Esophagus squamous epithelium (tissue), 5 donors: ENCODE measurements at places on chromosomes 5 and 9.

- peaks cover 30% of the 10 kb centered on the region for H3K4me1 ChIP-seq
- no peak overlapping the region for H3K27ac ChIP-seq
- no peak overlapping the region for H3K4me3 ChIP-seq
- H3K27me3 ChIP-seq, result peaks cover 10% of the 10 kb centered on the region
These were observed 211.9 kb downstream of the MEF2C start for GRCh38 chr5:88671106-88671504.

GRCh38 chr5:149694007-149694406 lies 36.1 kb upstream of the PPARGC1B start:
- H3K27ac ChIP-seq, result no peak overlapping the region
- H3K4me1 ChIP-seq, result no peaks in the 10 kb centered on the region
- H3K27me3 ChIP-seq, result no peaks in the 10 kb centered on the region
- no peaks in the 10 kb centered on the region for H3K36me3 ChIP-seq
- H3K4me3 ChIP-seq, result no peak overlapping the region

DNA sequence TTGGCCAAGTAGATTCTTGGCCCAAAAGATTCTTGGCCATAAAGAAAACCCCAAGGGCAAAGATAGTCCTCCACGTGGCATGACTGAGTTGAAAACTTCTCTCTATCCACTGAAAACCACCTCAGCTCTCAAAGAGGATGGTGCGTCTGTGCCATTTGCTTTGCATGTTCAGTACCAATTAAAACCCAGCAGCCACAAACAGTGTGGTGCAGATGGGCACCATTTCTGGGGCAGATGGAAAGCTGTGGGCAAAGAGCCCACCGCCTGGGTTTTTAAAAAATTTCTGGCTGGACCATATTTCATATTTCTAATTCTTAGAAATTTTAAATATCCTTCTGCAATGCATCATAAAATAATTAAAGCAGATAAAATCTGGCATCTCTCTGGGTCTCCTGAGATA lies 84.5 kb upstream of the PUM3 start:
- no peak overlapping the region for H3K4me3 ChIP-seq
- H3K36me3 ChIP-seq, result no peaks in the 10 kb centered on the region
- peaks cover 5% of the 10 kb centered on the region for H3K27me3 ChIP-seq
- no peak for DNase-seq

- H3K4me1 ChIP-seq, result peaks cover 31% of the 10 kb centered on the region
- H3K27me3 ChIP-seq, result no peaks in the 10 kb centered on the region
- H3K36me3 ChIP-seq, result no peaks in the 10 kb centered on the region
- peak overlapping the region; percentile 99 for H3K27ac ChIP-seq
These were observed 2.3 kb downstream of the NMRK1 start for GRCh38 chr9:75085640-75086039.

DNA sequence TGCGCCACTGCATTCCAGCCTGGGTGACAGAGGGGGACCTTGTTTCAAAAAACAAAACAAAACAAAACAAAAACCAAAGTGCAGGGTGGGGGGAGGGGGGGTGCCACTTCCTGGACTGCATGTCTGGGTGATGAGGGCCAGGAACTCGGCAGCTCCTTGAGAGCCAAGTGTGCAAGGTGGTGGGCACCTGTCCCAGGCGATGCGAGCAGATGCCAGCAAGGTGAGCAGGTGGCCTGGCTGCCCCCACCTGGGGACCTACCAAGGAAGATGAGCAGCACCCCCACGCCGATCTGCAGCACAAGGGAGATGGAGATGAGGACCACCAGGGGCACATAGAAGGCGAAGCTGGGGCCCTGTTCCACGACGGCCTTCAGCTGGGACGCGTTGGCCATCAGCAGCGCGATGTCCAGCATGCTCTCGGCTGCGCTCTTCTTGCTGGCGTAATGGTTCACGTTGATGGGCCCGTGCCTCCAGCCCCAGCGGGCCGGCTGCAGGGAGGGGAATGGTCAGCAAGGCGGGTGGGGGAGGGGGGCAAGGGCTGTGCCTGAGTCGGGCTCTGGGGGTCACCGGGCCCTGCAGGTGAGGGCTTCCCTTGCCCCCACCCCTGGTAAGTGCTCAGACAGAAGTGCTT lies 7.8 kb downstream of the NINJ1 start:
- peaks cover 48% of the 10 kb centered on the region for H3K4me1 ChIP-seq
- peaks cover 40% of the 10 kb centered on the region for H3K36me3 ChIP-seq
- no peaks in the 10 kb centered on the region for H3K27me3 ChIP-seq
- peak overlapping the region; percentile 18 for H3K27ac ChIP-seq
- no peak overlapping the region for H3K4me3 ChIP-seq
- no peak for DNase-seq

DNA sequence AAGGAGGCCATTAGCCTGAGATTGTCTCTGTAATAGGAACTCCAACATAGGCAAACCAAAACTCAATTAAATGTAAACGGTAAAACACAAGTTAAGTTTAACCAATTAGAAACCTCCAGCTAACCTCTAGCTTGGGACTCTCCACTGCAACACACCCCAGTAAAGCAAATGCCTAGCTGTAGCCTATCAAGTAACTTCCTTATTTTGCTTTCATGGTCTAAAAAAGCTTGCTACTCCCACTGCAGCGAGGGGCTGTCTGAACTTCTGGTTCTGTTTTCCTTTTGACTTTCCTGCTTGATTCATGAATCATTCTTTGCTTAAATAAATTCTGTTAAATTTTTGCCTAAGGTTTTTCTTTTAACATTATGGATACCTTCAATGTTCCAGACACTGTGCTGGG lies 24.4 kb upstream of the C5orf46 start:
- H3K4me1 ChIP-seq, result peaks cover 23% of the 10 kb centered on the region
- H3K27me3 ChIP-seq, result no peaks in the 10 kb centered on the region
- H3K4me3 ChIP-seq, result no peak overlapping the region
- DNase-seq, result no peak
- H3K36me3 ChIP-seq, result no peaks in the 10 kb centered on the region

DNA sequence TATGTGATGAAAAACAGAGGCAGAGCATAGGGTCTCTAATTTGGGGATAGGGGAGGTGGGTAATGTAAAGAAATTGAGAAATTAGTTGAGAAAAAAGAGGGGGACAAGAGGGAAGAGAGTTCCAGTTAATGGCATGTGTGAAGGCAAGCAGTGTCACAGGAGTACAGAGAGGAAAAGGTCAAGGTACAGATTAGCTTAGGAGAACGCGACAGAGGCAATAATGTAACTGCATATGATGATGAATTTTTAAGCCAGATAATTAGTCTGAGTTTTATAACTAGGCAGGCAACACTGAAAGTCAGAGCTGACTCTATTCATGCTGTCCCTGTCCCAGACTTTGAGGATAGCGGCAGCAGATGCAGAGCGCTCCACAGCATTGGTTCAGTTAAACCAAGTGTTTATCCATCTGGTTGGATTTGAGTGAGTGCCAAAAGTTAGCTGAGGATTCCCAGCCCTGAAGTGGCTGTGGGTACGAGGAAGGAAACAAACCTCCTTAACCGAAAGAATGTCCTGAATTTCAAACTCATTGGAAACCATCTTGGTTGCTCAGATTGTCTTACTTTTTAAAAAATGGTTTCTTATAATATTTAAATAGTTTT lies 315.2 kb downstream of the ARHGAP26 start:
- no peaks in the 10 kb centered on the region for H3K36me3 ChIP-seq
- H3K4me3 ChIP-seq, result no peak overlapping the region
- no peaks in the 10 kb centered on the region for H3K27me3 ChIP-seq
- H3K4me1 ChIP-seq, result no peaks in the 10 kb centered on the region

DNA sequence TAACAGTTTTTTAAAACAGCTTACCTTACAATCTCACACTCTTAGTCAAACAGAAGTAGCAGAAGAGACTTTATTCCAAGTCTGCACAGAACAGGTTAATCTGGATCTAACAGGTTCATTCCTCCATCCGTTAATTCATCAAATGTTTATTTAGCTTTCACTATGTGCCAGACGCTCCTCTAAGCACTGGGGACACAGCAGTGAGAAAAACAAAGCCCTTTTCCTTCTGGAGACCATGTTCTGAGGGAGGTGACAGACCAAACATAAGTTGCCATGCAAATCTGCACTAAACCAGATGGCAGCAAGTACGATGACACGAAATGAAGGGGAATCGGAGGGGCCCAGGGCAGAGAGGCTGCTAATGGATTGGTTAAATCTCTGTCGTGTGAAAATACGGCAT lies 17.1 kb upstream of the GLIPR2 start:
- H3K27me3 ChIP-seq, result no peaks in the 10 kb centered on the region

DNA sequence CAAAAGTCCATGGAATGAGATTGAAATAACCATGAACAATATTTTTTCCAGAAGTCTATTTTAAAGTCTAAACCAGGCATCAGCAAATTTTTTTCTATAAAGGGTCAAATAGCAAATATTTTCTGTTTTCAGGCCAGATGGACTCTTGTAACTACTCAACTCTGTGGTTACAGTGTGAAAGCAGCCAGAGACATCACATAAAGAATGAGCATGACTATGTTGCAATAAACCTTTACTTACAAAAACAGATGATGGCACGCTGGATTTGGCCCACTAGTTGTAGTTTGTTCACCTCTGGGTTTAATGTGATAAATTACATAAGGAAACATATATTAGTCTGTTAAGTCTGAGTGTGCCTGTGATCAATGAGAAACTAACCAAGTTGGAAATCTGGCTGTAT lies 319.2 kb downstream of the TRPM3 start:
- H3K36me3 ChIP-seq, result no peaks in the 10 kb centered on the region
- no peak for DNase-seq
- no peaks in the 10 kb centered on the region for H3K4me1 ChIP-seq
- no peaks in the 10 kb centered on the region for H3K27me3 ChIP-seq
- H3K27ac ChIP-seq, result no peak overlapping the region
- H3K4me3 ChIP-seq, result no peak overlapping the region

DNA sequence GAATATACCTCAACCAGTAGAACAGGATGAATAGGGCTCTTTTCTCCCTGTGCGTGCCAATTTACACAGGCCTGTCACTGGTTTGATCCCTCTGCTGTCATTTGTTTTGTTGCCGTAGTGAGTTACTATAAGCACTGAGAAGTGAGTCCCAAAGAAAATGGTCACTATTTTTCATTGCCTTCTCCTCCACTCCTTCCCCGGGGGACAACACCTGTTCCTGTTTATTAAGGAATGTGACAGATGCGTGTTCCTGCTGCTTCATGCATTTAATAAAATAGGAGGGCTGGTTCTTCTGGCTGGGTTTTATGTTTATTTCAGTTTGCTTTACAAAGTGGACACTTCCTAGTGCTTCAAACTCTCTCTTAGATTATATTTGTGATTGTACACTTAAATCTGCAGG lies 6.4 kb downstream of the THBS4 start:
- H3K4me1 ChIP-seq, result no peaks in the 10 kb centered on the region
- no peak for DNase-seq
- H3K27ac ChIP-seq, result no peak overlapping the region

DNA sequence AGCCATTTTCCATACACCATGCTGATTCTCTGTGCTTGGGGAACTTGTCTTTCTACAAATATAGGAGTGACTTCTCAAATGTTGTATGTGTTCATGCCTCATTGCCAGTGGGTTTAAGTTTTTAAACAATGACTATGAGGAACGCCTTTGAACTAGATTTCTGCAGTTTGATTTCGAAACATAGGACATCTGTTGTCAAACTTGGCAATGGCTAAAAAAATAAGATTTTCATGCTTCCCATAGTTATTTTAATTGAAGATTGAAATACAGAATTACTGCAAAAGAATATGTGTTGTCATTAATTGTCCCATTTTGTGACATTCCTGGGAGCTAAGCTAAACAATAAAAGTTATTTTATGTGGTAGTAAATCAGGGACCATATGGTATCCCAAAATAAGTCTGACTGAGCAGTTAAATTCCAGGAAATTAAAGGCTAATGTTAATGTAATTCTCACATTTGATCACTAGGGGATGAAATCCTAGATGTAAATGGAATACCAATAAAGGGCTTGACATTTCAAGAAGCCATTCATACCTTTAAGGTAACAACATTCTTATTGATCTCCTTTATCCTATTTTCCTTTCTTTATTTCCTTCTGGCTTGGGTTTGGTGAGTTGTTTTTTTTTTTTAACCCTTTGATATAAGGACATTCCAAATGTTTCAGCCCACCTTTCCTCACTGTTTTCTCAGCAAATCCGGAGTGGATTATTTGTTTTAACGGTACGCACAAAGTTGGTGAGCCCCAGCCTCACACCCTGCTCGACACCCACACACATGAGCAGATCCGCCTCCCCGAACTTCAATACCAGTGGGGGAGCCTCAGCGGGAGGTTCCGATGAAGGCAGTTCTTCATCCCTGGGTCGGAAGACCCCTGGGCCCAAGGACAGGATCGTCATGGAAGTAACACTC lies 116.7 kb downstream of the GOLPH3 start:
- peaks cover 5% of the 10 kb centered on the region for H3K4me1 ChIP-seq
- H3K36me3 ChIP-seq, result peaks cover 30% of the 10 kb centered on the region
- no peaks in the 10 kb centered on the region for H3K27me3 ChIP-seq
- peak overlapping the region; percentile 64 for H3K27ac ChIP-seq
- DNase-seq, result no peak
- H3K4me3 ChIP-seq, result no peak overlapping the region

GRCh38 chr5:154384480-154385235 lies 61.1 kb upstream of the SAP30L start:
- no peak for DNase-seq
- H3K27ac ChIP-seq, result no peak overlapping the region
- no peaks in the 10 kb centered on the region for H3K36me3 ChIP-seq
- no peaks in the 10 kb centered on the region for H3K27me3 ChIP-seq
- H3K4me3 ChIP-seq, result no peak overlapping the region

DNA sequence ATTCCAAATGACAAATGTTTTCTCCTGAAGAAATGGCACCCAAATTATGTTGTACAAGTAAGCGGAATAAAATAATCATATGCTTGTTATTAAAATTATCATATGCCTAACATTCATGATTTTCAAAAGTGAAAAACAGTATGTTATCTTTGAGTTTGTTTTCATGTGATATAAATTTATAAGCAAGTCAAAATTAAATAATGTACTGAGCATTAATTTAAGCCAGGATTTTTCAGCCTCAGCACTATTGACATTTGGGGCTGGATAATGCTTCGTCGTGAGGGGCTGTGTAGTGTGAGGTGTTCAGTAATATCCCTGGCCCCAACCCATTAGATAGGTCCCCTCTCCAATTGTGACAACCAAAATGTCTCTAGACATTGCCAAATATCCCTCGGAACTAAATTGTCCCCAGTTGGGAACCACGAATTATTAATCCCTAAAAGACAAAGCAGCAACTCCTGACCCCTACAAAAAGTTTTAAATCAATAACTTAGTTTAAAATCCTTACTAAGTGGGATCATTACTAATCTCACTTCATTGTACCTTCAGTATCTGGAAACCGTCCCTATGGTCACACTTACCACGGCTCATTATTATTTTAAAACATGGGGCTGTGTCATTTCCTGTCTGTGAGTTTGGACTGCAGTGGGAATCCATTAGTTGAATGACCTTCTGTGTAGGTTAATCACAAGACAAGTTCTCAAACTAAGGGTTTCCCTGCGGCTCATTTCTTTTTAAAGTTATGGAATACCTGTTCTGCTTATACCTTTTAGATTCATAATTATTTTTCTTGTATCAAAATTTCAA lies 1.3 kb upstream of the NNT start:
- no peaks in the 10 kb centered on the region for H3K27me3 ChIP-seq
- no peaks in the 10 kb centered on the region for H3K36me3 ChIP-seq
- H3K4me3 ChIP-seq, result peak overlapping the region; percentile 87
- peaks cover 35% of the 10 kb centered on the region for H3K4me1 ChIP-seq

DNA sequence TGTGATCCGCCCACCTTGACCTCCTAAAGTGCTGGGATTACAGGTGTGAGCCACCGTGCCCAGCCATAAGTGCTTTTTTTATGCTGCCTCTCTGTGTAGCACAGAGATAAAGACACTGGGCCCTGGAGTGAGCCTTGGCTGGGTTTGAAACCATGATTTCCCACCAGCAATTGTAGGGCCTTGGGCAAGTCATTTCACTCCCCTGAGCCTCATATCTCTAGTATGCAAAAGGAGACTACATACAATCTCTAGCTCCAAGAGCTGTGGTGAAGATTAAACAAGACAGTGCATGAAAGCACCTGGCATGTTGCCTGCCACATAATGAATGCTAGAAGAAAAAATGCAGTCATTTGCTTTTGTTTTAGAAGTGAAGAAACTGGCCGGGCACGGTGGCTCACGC lies 3.9 kb downstream of the FABP6 start:
- DNase-seq, result no peak
- H3K27me3 ChIP-seq, result no peaks in the 10 kb centered on the region
- H3K4me3 ChIP-seq, result no peak overlapping the region
- H3K36me3 ChIP-seq, result no peaks in the 10 kb centered on the region
- H3K4me1 ChIP-seq, result peaks cover 3% of the 10 kb centered on the region
